ENCODE measurements at places on chromosomes 3 and 15. TPM values are rescaled to one million over a fixed set of nuclear protein-coding genes. Genes with fewer than 3 reads are reported as not detected.

Gene TM4SF18
- total RNA-seq, result 4.4 TPM

Gene GPR87
- not detected for total RNA-seq

Gene SCAANT1
- not detected for total RNA-seq

Gene TMEM212
- total RNA-seq, result not detected

Gene MOBP
- total RNA-seq, result not detected

Gene ACKR4
- total RNA-seq, result not detected

- H3K4me1 ChIP-seq, result no peaks in the 10 kb centered on the region
- DNase-seq, result no peak
- H3K27ac ChIP-seq, result no peak overlapping the region
- no peaks in the 10 kb centered on the region for H3K27me3 ChIP-seq
- no peak overlapping the region for H3K4me3 ChIP-seq
These were observed 43.2 kb upstream of the PTPN23 start for GRCh38 chr3:47337656-47338055.

GRCh38 chr3:30452446-30452845 lies 154.0 kb upstream of the TGFBR2 start:
- no peaks in the 10 kb centered on the region for H3K36me3 ChIP-seq
- no peak overlapping the region for H3K4me3 ChIP-seq
- DNase-seq, result no peak
- H3K4me1 ChIP-seq, result no peaks in the 10 kb centered on the region
- H3K27ac ChIP-seq, result no peak overlapping the region
- H3K27me3 ChIP-seq, result no peaks in the 10 kb centered on the region

DNA sequence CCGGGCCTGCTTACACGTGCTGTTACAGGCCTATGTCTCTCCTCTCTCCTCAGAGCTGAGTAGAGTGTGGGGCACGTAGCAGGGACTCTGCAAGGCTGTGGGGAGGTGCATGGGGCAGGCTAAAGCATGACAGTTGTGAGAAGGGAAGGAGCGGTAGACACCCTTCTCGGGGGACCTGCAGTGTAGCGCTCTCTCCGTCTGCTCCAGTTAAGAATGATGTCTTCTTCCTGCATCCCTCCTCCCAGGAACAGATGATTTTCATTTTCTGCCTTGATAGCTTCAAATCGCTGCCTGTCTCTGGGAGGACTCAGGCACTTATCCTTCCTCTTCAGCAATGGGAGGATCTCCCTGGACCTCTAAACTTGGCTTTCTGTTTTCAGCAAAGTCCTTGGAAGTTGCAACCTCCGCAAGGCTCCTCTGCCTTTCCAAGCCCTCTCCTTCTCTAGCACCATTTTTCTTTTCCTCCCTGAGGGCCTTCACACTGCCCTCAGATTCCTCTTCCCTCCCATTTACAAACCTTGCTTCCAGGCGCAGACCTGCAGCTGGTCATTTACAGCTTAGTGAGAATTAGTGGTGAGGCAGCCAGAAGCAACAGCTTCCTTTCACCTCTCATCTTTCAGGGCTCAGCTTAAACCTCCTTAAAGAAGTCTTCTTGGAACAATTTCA lies 23.4 kb upstream of the TLE3 start:
- no peak for DNase-seq
- no peaks in the 10 kb centered on the region for H3K4me1 ChIP-seq
- no peaks in the 10 kb centered on the region for H3K27me3 ChIP-seq
- H3K4me3 ChIP-seq, result no peak overlapping the region

DNA sequence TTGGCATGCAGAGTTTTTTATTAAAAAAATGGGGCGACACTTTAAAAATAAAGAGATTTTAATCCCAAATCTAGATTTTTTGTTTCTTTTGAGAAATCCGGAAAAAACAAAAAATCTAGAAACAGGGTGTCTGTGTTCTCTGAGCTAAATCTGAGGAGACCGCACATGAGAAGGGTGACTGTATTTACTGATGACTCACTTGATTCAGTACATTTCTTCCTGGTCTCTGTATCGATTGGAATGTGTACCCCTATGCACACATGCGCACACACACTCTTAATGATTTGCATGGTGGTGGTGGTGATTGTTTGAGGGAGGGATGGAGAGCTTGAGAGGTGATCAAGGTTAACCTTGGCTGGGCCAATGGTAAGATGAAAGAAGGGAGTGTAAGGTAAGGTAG lies 443.1 kb upstream of the THRB start:
- H3K4me3 ChIP-seq, result no peak overlapping the region
- no peaks in the 10 kb centered on the region for H3K27me3 ChIP-seq
- H3K27ac ChIP-seq, result no peak overlapping the region
- no peak for DNase-seq

GRCh38 chr3:167859610-167860009 lies 124.1 kb downstream of the SERPINI1 start:
- H3K36me3 ChIP-seq, result no peaks in the 10 kb centered on the region
- H3K27me3 ChIP-seq, result no peaks in the 10 kb centered on the region
- no peak overlapping the region for H3K27ac ChIP-seq
- H3K4me1 ChIP-seq, result peaks cover 11% of the 10 kb centered on the region
- DNase-seq, result no peak

DNA sequence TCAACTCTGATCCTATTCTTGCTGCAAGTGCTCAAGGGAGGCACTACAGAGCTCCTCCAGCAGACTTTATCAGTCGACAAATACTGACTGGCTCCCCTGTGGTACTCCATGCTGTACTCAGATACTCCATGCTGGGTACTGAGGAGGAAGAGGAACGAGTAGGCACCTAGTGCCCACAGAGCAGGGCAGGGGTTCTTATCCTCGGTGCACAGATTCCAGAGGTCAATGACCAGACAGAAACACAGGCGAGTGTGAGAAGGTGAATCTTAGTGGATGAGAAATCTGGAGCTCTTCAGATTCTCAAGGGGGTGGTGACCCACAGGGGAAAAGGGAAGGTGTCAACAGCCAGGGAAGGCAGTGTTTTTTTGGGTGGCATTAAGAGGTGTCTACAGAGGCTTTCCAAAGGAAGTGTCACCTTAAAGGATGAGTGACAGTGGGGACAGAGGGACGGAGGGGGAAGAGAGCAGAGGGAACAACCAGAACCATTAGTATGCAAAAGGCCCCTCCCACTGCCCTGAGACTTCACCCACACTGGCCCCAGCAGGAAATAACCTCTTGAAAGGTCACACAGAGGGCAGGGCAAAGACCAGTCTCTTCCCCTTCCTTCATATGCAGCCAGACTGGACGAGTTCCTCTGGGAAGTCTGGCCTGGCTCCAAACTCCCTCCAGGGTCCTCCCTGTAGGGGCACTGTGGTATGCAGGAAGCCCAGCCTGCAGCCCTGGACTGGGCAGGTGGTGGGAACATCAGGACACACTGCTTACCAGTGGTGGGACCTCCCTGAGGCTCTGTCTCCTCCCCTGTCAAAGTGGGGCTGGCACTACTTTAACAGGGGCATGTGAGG lies 27.5 kb downstream of the CCDC12 start:
- peaks cover 72% of the 10 kb centered on the region for H3K4me1 ChIP-seq
- no peak for DNase-seq
- H3K36me3 ChIP-seq, result no peaks in the 10 kb centered on the region
- H3K4me3 ChIP-seq, result no peak overlapping the region
- no peaks in the 10 kb centered on the region for H3K27me3 ChIP-seq
- H3K27ac ChIP-seq, result peak overlapping the region; percentile 91

GRCh38 chr3:46944191-46944590 lies 32.4 kb downstream of the CCDC12 start:
- H3K4me3 ChIP-seq, result no peak overlapping the region
- peaks cover 73% of the 10 kb centered on the region for H3K4me1 ChIP-seq
- DNase-seq, result no peak
- H3K36me3 ChIP-seq, result peaks cover 10% of the 10 kb centered on the region

- H3K27me3 ChIP-seq, result no peaks in the 10 kb centered on the region
- no peak overlapping the region for H3K27ac ChIP-seq
- H3K4me1 ChIP-seq, result no peaks in the 10 kb centered on the region
- no peaks in the 10 kb centered on the region for H3K36me3 ChIP-seq
- no peak overlapping the region for H3K4me3 ChIP-seq
These were observed 81.5 kb downstream of the STRIT1 start for GRCh38 chr3:155211940-155212339.

GRCh38 chr3:101244212-101244575 lies 76.2 kb downstream of the IMPG2 start:
- H3K4me3 ChIP-seq, result no peak overlapping the region
- H3K36me3 ChIP-seq, result no peaks in the 10 kb centered on the region
- no peak overlapping the region for H3K27ac ChIP-seq
- H3K27me3 ChIP-seq, result no peaks in the 10 kb centered on the region

DNA sequence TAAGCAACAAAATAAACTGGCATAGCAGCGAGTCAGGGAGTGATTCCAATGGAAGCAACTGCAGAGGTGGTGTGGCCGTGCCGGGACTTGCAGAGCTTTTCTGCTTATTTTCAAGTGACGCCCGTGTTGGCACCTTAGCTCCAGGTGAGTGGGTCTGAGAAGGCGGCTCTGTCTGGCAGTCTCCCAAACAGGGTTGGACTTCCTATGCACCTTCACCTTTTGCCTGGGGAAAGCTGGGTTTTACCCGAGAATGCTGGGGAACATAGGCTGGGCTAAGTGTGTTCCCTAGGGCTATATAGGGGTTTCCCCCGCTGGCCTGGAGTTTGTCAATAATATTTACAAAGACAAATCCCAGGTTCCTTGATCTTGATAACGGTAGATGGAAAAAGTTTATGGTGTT lies 179.9 kb upstream of the TBL1XR1 start:
- H3K27ac ChIP-seq, result no peak overlapping the region
- H3K4me3 ChIP-seq, result no peak overlapping the region
- no peaks in the 10 kb centered on the region for H3K27me3 ChIP-seq
- no peak for DNase-seq

- H3K36me3 ChIP-seq, result no peaks in the 10 kb centered on the region
- no peaks in the 10 kb centered on the region for H3K27me3 ChIP-seq
- H3K4me1 ChIP-seq, result no peaks in the 10 kb centered on the region
- H3K4me3 ChIP-seq, result no peak overlapping the region
- no peak for DNase-seq
- H3K27ac ChIP-seq, result no peak overlapping the region
These were observed 566.2 kb downstream of the MAGI1 start for GRCh38 chr3:65472501-65472900.

All from gastrocnemius medialis (tissue), 4 donors.